ENCODE measurements at places on chromosomes 3 and 15. TPM values are rescaled to one million over a fixed set of nuclear protein-coding genes. Genes with fewer than 3 reads are reported as not detected.

The CCDC9B gene
- 0.17 TPM for total RNA-seq

The LRTM1 gene
- not detected for total RNA-seq

The WDR6 gene
- total RNA-seq: 141 TPM

The GPR87 gene
- 1.2 TPM for total RNA-seq

The C3orf22 gene
- total RNA-seq: not detected
